ENCODE measurements at places on chromosomes 3 and 15.

DNA sequence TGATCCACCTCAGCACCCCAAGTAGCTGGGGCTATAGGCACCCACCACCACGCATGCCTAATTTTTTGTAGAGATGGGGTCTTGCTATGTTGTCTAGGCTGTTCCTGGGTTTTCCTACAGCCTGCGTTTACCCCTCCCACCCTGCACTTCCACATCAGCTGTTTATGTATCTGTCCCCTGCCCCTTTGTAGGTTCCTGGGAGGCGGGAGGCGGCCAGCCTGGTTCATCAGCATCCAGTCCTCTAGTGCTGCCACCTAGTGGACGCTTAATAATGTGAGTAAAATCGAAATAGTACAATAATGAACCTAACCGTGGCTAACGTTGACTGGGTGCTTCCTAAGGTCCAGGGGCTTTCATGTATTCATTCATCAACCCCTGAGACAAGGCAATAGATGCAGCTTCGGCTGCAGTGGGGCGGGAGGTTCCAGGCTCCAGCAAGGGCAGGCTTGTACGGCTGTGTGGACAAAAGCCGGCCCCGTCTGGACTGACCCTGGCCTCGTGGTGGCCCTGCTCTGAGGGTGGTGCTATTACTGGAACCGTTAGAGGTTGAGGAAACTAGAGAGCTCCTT is 1.2 kb upstream of the LCTL start:
- DNase-seq: peak; percentile 37

DNA sequence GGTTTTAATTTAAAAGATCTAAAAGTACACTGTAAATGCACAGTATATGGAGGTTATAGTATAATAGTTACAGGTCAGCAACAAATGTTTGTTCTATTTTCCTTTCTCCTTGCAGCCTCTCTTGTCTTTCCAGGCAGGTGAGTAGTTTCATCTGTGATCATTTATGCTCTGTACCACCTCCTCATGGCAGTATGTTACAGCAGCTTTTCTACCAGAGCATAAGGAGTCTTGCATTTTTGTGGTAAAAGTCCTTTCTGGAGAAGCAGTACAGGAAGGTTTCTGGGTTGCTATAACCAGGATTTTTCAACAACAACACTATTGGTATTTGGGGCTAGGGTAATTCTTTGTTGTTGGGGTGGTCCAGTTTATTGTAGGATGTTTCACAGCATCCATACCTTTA is 59.5 kb downstream of the ZNF609 start:
- DNase-seq: no peak

- DNase-seq: no peak
These were observed 294.0 kb upstream of the PLSCR5 start for GRCh38 chr3:146899171-146899570.

DNA sequence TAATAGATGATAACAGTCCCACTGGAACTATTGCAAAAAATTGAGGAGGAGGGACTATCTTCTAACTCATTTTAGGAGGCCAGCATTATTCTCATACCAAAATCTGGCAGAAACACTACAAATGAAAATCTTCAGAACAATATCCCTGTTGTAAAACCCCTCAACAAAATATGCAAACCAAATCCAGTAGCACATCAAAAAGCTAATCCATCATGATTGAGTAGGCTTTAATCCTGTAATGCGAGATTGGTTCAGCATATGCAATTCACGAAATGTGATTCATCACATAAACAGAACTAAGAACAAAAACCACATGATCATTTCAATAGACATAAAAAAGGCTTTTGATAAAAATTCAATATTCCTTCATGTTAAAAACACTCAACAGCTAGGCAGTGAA is 23.9 kb upstream of the PLSCR2 start:
- peak; percentile 68 for DNase-seq

Data from NCI-H1048 (cell line).